ENCODE measurements at places on chromosomes 11 and 22.
A peak's percentile ranks its signal among the peaks of the same experiment; 100 is the strongest.

DNA sequence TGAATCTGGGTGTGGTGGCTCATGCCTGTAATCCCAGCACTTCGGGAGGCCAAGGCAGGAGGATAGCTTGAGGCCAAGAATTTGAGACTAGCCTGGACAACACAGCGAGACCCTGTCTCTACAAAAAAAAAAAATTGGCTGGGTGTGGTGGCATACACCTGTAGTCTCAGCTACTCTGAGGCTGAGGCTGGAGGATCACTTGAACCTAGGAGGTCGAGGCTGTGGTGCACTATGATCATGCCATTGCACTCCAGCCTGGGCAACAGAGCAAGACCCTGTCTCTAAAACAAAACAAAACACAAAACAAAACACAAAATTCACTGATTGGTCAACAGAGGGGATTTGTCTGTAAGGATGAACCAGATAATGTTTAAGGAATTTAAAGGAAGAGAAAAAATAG, 113.7 kb downstream of the STIM1 start:
- no peak for DNase-seq

DNA sequence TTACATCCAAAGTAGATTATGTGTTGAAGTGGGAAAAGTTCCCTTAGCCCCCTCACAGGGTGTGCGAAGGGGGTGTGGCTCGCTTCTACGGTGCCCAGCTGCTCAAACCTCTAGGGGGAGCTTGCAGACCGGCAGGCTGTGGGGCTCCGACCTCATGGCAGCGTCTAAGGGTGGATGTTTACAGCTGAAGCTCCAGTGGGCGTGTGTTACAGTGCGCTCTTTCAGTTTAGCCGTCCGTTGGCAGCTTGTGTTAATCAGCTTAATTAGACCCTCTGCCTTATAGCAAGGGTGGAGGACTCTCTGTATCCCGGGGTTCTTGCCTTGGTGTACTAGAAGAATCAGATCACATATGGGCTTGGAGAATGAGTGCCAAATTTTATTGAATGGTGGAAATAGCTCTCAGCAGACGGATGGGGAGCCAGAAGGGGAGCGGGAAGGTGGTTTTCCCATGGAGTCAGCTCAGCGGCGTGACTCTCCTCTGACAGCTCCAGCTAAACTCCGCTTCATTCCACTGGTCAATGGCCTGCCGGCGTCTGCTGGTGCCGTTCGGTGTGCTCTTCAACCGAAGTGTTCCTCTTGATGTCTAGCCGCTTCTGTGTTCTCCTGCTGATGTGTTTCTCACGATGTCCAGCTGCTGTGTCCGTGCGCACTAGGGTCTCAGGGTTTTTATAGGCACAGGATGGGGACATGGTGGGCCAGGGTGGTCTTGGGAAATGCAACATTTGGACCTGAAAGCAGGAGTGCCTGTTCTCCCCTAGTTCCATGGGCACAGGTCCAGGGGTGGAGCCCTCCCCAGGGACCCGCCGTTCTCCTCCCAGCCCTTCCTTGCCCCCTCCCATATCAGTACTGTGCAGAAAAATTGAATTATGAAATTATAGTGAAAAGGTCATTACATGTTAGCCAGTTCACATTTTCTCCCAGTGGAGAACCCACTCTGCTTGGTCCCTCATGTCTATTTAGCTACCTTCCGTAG, 28.6 kb upstream of the OR10G7 start:
- peak; percentile 65 for DNase-seq

GRCh38 chr22:20116951-20117632, at the start of gene TRMT2A:
TRMT2A (minus strand) TSS chr22:20117226; CDS start chr22:20116906, 320 bp downstream.
- DNase-seq: peak; percentile 99

- no peak for DNase-seq
Observed at GRCh38 chr11:17159441-17159840, 48.3 kb downstream of the PIK3C2A start.

- DNase-seq: no peak
Observed at GRCh38 chr11:69923641-69924307, 104.6 kb upstream of the FGF3 start.

GRCh38 chr11:93159721-93160120, 38.1 kb downstream of the SLC36A4 start:
- DNase-seq: no peak

DNA sequence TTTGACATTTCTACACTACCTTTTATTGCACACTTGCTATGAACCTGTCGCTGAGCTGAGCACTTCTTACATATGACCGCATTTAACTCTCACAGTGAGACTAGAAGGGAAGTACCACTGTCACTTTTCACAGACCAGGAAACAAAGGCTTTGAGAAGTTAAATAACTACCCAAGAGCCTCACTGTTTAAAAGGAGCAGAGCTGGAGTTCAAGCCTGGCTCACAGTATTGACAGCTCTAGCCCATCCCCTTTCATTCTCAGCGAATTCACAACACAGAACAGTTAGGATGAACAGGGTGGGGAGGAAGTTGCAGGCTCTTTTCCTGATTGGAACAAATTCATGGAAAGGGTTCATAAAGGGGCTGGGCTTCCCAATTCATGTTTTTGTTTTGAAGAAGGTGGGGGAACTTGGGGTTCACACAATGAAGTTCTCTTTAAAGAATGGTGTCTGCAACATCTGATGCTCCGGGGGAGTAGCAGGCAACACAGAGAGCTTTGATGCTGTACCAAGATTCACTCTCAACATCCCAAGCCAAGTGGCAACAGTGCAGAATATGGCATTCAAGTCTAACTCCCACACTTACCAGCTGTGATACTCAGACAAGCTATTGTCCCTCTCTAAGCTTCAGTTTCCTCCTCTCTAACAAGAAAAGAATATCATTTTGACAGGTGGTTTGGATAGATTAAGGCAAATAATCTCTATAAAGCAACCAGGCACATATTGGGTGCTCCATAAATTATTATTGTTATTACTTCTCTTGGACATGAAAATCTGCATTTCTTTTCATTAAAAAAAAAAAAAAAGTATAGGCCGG, 17.2 kb downstream of the SCGB1A1 start:
- no peak for DNase-seq

DNA sequence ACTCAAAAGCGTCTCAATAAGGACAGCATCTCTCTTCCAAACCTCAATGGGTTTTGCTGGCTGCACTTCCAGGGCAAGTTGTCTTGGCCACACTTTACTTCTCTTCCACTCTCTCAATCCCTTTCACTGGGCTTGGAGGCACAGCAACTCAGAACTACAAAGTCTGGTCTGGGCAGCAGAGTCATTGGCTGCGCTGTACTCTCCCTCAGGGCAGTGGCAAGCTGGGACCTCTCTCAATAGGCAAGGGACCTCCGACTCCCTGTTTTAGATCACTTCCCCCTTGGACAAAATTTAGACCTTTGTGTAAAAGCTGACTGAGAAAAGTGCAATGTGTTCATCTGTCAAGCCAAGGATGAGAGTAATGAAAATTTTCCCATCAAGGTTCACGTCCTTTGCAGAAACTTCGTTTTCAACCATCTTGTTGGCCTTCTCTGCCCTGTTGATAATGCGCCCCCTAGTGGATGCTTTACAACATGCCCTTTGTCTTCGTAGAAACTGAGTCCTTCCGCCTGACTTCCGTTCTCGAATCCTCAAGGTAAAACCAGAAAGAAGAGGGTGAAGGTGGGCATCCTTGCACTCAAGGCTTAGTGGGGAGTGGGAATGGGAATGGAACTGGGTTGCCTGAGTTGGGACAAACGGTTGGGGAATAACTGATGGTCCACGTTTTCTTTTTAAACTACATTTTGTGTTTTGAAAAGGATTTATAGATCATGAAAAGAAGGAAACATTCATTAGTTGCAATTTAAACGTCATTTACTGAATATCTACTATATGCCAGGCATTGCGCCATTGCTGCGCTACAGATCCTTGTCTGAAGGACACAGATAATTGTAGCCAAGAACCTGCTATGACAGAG, 99.1 kb downstream of the CD44 start:
- peak; percentile 40 for DNase-seq

GRCh38 chr11:47376525-47377371, 1.6 kb downstream of the SPI1 start:
- no peak for DNase-seq

- DNase-seq: peak; percentile 56
Observed at GRCh38 chr11:17277024-17277584, 565 bp downstream of the NUCB2 start.

GRCh38 chr22:35315141-35315854, 15.6 kb downstream of the TOM1 start:
- DNase-seq: no peak

GRCh38 chr11:94773842-94774241, 5.7 kb downstream of the AMOTL1 start:
- no peak for DNase-seq

DNA sequence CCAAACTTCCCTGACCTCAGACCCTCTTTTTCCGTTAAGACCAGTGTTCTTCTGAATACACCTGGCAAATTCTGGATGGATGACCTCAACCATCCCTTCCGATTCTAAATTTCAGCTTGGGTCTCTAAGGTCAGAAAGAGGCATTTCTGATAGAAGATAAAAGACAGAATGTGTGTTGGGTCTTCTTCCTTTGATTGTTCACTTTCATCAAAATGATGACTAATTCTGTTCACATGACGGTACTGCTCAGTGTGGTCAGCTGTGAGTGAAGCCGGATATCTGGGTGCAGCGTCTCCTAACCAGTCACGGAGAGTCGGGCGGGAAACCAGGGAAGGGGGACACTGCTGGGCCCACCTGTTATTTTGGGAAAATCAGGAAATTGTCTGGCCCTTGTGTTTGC, 151.6 kb upstream of the NAV2 start:
- DNase-seq: peak; percentile 60

DNA sequence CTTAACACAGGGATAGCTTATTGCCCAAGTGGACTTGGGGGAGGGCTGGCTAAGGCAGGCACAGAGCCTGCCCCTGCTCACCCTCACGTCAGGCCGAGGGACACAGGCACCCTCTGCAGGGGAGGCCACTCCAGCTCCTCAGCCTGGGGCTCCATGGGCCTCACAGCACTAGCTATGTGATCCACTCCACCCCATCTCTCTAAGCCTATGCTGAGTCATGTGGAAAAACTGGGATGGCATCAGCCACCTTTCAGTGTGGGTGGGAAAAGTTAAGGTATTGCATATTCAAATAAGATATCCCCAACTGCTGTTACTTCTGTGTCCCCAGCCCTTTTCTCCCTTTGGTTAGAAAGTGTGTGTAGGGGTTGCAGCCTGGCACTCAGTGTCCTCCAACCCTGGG, 22.3 kb downstream of the RANGAP1 start:
- DNase-seq: no peak

DNA sequence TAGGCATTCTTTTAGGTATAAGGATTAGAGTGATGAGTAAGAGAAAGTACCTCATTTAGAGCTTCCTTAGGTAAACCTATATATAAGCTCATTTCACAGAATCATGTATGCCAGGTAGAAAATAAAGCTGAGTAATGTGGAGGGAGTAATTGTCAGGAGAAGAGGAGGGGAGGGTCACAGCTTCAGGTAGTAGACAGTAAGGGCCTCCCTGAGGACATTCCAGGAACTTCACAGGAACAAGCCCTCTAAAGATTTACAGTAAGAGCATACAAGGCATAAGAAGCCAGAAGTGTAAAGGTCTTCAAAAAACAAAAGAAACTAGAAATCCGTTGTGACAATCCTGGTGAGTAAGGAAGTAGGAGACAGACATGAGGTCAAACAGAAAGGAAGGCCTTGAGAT, 57.6 kb downstream of the USP47 start:
- DNase-seq: no peak

DNA sequence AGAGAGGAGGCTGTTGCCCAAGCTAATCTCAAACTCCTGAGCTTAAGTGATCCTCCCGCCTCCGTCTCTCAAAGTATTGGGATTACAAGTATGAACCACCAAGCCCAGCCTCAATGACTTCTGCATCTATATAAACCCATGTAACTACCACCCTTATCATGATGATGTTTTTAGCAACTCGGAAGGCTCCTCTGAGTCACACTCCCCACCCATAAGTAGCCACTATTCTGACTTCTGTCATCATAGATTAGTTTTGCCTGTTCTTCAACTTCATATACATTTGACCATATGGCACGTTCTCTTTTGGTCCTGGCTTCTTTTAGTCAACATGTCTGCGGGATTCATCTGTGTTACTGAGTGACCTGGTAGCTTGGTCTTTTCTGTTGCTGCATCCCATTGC, 6.4 kb upstream of the FOSL1 start:
- no peak for DNase-seq

GRCh38 chr11:45079943-45080719, 66.3 kb upstream of the PRDM11 start:
- no peak for DNase-seq

- no peak for DNase-seq
Observed at GRCh38 chr11:23569547-23569946, 709.3 kb upstream of the CCDC179 start.

- no peak for DNase-seq
Observed at GRCh38 chr11:77300695-77301094, 791 bp downstream of the GDPD4 start.

GRCh38 chr11:94184362-94184761, 55.7 kb downstream of the PANX1 start:
- DNase-seq: no peak

- no peak for DNase-seq
Observed at GRCh38 chr22:20998411-20999336, 3.2 kb downstream of the THAP7 start.

DNA sequence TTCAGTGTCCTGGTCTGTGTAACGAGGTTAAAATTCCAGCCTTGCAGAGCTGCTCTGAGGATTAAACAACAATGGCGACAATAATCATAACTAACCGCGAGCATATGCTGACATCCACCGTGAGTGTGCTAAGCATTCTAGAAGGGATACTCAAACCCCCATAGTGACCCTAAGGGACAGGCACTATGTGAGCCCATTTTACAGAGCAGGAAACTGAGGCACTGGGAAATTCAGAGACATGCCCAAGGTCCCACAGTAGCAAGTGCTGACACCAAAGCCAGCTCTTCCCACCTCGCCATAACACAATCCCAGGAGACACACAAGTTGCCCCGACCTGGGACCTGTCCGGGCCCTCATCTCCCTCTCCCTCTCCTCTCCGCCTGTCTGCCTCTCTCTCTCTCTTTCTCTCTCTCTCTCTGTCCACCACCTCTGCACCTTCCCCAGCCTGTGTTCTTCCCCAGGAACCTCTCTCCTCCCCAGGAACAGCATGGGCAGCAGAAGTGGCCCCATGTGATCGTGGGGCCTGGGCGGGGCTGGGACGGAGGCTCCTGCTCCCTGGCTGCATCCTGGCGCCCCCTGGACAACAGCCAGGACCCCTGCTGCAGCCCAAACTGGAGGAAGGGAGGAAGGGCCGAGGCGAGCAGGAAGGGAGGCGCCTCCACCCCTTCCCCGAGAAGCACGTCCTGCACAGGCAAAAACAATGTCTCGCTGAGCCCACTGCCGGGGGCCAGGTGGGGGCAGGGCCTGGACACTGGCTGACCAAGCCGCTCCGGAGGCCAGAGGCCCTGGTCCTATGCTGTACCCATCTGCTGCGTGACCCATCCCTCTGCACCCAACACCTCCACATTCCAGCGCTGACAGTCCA, 14.8 kb upstream of the MFNG start:
- DNase-seq: peak; percentile 60

DNA sequence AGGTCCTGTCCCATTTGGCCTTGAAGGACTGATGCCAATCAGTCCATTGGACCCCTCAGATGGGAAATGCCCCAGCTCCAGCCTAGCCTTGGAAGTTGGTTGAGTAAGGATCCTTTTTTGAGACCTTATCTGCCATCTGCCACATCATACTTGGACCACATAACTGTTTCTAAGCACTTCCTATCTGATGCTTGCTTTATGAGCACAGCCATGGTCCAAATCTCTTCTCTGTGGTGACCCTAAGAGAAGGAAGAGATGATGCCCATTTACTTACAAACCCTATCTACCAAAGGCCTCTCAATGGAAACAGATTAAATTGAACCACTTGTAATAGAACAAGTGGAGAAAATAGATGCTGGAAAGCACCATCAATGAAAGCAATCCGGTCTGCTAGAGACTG, 53.8 kb upstream of the TTC12 start:
- no peak for DNase-seq

GRCh38 chr11:117620659-117621058, 176.4 kb downstream of the DSCAML1 start:
- no peak for DNase-seq

GRCh38 chr22:25092119-25092518, 107.5 kb upstream of the CRYBB3 start:
- DNase-seq: no peak

Measured in cardiac fibroblast (primary cell).